ENCODE measurements at places on chromosomes 12 and 14.

- DNase-seq = no peak
These were observed 53.2 kb upstream of the PKP2 start for GRCh38 chr12:32949815-32950214.

DNA sequence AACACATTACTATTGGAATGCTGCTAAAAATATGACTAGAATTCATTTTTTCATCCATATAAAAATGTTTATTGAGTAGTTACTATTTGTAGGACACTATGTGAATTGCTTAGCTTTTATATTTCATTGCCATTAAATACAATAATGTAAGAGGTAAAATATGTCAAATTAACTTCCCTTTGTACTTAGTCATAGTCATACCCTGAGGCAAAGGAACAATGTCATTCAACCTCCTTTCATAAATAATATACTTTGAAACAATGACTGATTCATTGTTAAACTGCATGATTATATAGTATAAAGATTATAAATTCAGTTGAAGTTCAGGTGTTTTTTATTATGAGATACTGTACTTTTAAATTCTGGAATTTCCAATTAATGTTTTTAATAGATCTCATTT lies 105.2 kb downstream of the GARIN6 start:
- no peak for DNase-seq

DNA sequence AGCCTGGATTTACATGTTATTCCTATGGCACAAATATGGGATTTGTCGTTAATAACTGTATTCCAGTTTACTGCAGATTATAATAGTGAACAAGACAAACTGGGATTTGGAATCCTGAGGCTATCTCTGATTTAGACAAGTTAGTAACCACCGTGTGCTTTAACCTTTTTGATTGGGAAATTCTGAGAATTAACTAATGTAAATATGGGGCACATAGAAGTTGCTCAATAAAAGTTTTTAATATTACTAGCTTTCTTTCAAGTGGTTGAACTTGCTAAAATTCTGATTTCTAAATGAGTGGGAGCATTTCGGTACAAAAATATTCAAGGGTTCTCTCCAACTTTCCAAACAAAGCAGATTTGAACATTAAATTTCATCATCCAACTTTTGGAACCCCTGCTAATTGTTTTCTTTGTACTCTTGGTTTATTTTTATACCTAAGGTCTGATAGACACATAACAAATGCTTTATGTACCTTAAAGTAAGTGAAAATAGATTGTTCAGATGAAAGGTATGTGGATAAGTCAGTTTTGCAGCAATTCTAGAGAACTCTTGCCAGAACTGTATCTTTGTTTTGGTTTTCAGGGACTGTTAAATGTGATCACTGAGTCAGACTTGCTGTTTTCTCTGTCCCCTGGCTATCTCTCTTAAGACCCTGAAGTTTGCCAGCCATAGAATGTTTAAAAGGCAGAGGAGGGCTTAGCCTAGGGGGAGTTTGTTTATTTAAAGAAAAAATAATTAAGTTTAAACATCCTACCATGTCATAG lies 57.5 kb downstream of the FRS2 start:
- no peak for DNase-seq

DNA sequence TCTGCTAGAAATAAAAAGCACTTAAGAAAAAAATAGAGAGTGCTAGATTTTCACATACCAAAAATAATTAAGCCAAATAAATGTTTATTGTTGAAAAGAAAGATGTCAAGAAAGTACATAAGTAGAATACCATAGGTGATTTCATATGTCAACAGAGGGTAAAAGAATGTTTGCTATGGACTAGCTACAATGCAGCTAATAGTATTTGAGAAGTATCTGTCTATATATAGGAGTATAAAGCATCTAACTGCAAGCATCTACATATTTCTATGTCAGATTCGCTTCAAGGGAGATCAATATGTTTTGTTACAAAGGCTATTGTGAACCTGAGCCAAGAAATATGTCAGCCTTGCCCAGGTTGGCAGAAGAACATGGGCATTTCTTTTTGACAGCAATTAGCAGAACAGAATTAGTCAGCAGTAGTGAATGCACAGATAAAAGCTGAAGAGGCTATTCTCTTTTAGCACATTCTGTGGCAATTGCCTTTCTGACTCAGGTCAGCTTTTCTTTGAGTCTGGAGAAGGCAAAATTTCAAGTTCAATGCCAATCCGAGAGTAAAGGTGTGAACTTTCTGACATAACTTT lies 140.1 kb downstream of the ALG10B start:
- DNase-seq = no peak

DNA sequence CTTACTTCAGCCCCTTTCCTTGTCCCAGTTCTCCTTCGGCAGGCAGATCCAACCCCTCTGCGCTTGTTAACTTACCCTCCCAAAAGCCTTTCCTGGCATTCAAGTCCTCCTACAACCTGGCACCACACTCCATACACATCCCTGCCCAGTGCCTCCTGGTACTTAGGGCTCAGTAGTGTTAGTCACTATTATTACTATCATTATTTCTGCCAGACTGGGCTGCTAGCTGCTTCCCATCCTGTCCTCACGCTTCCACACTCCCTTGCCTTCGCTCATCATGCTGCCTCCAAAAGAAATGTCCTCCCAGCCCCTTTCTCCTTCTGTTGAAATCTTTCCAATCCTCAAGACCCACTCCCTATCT lies 1.6 kb upstream of the HDAC7 start:
- no peak for DNase-seq

DNA sequence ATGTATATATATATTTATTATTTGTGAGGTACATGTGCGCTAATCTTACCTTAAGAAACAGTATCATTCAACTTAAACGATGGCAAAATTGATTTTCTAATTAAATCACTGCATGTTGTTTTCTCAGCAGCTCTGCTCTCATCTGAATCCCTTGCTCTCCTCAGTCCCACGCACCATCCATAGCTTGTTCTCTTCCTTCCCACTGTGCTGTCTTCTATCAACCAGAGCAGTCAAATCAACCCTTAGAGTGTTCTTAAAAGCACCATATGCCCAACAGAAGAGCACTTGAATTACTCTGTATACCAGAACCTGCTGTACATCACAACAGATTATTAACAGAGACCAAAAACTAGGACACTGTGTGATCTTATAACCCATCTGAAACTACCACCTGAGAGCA lies 209.4 kb upstream of the G2E3 start:
- no peak for DNase-seq

DNA sequence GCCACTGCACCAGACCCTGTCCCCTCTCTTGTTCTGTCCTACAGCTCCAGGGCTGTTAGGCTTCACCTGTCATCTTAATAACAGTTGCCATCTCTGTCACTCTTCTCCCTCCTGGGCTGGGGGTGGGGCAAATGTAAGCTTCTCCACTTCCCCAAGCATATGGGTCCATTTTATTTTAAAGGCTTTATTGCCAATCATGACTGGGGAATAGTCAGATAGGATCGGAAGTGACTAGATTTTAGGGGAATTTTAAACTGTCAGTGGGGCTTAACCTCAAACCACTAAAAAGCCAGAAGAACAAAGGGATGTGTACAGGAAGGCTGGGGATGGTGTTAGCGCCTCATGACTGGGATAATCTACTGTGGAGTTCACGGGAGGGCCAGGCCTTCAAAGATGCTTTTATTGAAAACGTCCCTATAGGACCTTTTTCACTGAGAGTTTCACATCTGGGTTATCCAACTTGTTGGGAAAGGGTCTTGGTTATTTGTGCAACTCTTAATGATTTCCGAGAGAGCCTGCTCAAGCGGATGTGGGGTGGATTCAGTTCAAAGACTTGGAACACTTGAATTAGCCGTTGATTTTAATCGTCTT lies 41.6 kb downstream of the CHST11 start:
- DNase-seq = peak; percentile 25

GRCh38 chr12:69682110-69682755 lies 16.9 kb downstream of the BEST3 start:
- DNase-seq = no peak

DNA sequence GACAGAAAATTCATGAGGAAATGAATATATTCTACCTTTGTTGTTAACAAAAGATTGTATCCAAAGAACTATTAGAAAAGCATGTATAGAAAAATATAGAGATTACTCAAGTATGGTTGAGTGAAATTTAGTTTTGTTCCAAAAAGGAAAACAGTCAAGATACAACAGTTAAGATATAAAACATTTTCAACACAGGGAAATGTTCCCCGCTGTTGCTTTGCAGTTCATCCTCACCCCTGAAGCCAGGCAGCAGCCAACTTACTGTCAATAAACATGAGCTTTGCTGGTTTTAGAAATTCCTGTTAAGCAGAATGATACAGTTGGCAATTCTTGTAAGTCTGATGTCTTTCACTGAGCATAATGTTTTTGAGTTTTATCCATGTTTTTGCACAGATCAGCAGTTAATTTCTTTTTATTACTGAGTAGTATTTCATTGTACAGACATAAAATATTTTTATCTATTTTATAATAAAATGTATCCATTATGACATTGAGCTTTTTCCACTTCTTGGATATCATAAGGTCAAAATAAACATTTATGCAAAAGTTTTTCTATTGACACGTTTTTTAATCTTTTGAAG lies 1.2 kb upstream of the CLEC2B start:
- DNase-seq = no peak

DNA sequence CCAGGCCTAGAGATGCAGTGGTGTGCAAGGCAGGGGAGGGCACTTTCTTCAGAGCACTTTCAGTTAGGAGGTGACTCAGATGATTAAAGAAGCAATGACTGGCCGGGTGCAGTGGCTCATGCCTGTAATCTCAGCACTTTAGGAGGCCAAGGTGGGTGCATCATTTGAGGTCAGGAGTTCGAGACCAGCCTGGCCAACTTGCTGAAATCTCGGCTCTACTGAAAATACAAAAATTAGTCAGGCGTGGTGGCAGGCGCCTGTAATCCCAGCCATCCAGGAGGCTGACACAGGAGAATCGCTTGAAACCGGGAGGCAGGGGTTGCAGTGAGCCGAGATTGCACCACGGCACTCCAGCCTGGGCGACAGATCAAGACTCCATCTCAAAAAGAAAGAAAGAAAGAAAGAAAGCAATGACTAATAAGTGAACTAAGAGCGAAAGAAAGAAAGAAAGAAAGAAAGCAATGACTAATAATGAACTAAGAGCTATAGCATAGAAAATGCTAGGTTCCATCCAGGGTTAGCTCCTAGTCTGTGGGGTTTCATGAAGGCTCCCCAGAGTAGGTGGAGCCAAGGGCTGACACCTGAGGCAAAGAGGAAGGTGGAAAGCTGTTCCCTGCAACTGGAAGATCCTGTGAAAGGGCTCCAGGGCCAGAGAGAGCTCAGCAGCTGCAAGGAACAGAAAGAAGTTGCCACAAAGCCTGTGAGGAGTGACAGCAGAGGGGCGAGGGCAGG lies 334.5 kb downstream of the CACNA1C start:
- DNase-seq = peak; percentile 25

- DNase-seq = no peak
These were observed 188.0 kb downstream of the CFAP54 start for GRCh38 chr12:96677363-96677762.

GRCh38 chr14:63231766-63232165 lies 27.5 kb downstream of the RHOJ start:
- DNase-seq = no peak

GRCh38 chr14:81523616-81524015 lies 10.0 kb downstream of the SEL1L start:
- no peak for DNase-seq

DNA sequence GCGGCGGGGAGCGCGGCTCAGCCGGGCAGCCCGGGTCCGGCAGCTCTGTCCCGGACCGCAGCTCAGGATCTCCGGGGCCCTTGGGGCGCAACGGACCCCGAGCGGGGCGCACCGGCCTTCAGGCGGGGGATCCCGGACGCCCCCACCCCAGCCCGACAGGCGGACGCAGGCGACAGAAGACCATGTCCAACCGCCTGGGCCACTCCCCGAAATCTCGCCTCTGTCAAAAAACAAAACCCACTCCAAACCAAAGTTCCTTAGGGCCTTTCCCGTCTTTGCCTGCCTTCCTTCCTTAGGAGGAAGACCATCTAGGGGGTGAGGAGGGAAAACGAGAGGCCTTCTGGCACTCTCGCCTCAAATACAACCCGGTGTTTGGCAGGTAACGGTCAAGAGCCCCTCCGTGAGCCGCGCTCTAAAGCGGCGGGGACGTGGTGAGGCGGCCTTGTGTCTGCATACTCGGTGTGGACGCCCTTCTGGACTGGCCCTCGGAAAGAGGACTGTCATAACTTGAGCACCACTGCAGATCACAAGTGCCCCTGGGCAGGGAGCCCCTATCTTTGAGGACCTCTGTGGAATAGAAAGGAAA lies 604 bp downstream of the HCFC2 start:
- no peak for DNase-seq

GRCh38 chr12:132229926-132230325 lies 85.7 kb downstream of the NOC4L start:
- no peak for DNase-seq

GRCh38 chr12:117093918-117094630 lies 5.1 kb downstream of the TESC start:
- no peak for DNase-seq

DNA sequence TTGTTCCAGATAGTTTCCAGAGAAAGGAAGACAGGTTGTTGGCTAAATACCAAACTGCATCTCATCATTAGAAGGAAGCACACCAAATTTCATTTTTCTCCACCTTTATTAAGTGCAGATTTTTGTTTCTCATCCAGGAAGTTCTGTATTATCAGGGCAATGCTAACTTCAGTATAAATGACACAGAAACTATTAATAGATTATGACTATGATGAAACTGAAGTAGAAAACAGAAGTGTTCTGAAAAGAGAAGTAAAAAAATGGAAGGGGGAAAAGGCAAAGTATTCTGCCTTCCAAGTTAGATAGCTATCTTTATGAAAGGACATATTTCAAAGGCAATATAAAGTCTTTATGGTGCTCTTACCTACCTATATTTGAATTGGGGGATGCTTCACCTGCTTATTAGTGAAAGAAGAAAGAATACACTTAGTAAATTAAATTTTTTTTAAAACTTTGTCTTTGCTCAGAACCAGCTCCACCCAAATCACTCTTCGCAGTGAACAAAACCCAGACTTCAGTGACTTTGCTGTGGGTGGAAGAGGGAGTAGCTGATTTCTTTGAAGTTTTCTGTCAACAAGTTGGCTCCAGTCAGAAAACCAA lies 223.9 kb downstream of the PTPRO start:
- no peak for DNase-seq

DNA sequence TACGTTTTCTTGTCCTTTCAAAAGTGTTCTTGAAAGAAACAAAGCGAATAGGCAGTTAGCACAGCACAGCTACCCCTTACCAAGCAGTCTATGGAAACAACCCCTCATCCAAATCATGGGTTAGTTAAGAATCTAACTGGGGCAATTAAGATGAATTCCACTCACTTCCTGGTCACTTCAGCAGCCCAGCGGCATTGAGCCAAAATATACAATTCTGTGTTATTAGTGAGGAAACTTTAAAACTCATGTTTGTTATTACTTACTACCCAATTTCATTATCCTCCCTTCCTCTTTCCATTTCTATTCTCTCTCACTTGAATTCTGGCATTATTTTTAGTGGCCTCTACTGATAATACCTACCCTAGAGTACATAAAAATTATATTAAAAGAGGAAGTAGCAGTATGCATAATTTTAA lies 121.4 kb downstream of the PPHLN1 start:
- DNase-seq = no peak

DNA sequence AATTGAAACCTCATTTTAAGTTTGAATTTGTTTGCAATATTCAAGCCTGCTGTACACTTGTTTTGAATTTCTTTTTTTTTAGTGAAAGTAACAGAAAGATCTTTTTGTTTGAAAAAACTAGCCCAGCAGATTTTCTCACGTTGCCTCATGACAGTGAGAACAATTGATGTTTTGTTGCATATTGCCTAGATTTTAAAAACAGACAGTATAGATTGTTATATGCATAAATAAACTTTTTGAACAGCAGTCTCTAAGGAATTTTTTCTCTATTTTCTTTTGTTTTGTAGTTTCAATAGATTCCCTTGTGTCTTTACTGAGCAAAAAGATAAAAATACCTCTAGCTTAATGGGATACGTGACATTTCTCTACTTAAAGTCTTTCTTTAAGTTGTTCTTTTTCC lies 15.4 kb downstream of the OR6C6 start:
- DNase-seq = no peak
